ENCODE measurements at places on chromosomes 4 and X. TPM values are rescaled to one million over a fixed set of nuclear protein-coding genes. Genes with fewer than 3 reads are reported as not detected.

GRCh38 chrX:111728096-111728495 lies 47.1 kb downstream of the ALG13 start:
- no peak for ATAC-seq

DNA sequence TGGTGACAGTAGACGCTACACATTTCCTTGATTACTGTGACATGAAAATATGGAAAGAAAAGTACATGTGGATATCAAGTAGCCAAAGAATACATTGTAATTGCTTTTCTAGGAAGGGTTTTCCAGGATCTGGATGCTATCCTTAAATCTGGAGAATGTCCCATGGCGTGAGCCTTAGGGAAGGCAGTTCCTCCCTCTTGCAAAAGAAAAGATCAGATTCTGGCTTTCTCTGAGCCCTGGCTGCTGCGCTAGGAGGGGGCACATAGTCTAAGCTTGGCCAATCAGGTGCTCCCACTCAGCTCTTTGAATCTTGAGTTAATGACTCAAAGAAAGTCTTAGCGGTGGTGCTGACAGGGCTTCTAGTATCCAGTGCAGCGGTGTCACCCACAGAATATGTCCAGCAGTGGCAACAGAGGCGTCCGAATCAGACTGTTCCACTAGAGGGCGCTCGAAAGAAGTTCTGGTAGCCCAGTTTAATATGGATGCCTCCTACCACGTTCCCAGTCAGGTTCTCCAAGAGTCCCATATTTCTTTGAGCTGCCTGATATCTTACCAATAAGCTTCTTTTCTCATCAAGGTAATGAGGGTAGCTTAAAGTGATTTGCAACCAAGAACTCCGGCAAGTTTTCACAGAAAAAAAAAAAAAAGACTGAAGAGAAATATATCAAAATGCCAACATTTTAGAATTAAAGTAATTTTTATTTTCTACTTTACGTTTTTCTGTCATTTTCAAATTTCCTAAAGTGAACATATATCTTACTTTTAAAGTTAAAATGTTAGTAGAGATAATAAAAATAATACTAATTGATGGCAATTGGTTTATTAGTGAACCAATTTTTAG lies 213.4 kb upstream of the S100G start:
- ATAC-seq: peak; percentile 95

- no peak for ATAC-seq
Measured at GRCh38 chr4:151921386-151921785, 160.6 kb upstream of the GATB start.

DNA sequence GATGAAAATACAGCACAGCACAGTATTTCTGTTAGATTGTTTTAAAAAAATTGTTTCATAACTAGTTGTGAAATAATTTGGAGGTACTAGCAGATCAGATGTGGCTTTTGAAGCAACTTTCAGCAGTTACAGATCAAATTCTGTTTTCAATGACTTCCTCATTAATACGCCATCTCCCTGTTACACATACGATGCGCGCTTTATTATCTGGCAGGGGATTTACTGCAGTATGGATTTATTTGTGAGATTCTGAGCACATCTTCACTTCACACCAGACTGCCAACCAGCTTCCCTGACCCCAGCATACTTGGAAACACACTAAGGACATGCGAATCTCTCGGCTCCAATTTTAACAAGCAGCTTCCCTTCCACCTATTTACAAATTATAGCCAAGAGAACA lies 235.5 kb upstream of the DIAPH2 start:
- no peak for ATAC-seq

GRCh38 chrX:40385682-40386081 lies 195.1 kb upstream of the ATP6AP2 start:
- no peak for ATAC-seq

DNA sequence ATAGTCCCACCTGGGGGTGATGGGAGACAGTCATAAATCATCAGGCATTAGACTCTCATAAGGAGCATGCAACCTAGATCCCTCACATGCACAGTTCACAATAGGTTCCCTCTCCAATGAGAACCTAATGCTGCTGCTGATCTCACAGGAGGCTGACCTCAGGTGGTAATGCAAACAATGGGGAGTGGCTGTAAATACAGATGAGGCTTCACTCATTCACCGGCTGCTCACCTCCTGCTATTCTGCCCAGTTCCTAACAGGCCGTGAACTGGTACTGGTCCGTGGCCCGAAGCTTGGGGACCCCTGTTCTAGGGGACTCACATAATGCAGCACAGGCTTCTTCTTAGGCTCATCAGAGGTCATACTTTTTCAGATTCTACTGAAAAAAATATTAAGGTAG lies 625.9 kb upstream of the AGA start:
- no peak for ATAC-seq

- no peak for ATAC-seq
Measured at GRCh38 chr4:100736641-100737451, 219.0 kb upstream of the EMCN start.

DNA sequence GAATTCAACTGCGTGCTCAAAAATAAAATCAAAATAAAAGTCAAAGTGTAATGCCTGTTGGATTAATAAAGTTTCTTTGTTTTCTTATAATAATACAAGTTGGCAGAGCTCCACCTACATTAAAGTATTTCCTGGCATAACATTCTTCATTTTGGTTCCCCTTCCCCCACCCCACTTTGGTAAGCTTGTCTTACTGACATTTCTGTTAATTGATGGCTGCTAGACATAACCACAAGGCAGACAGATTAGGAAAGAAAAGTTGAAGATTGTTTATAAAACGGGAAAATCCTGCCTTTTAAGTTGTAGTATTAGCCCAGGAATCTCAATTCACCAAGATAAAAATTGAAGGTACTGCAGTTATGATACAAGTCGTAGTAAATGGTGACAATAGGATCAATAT lies 246.5 kb upstream of the RPS6KA3 start:
- no peak for ATAC-seq

GRCh38 chr4:37872310-37872988 lies 18.4 kb upstream of the TBC1D1 start:
- no peak for ATAC-seq

DNA sequence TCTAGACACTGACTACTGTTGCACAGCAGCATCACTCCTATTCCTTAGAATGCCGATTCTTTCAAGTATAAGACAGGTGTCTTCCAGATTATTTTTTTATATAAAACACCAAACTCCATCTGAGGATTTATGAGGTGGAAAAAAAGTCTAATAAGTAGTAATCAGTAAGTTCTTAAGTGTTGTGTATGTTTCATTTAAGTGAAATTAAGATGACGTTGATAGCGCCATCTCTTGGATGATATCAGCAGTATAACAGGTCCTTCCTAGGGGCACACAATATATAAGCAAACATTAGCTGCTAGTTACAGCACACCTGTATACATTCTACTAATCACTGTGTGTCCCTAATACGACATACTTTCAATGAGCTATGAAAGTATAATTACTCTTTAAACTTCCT lies 99.6 kb upstream of the STS start:
- ATAC-seq: no peak

- ATAC-seq: no peak
Measured at GRCh38 chr4:10715696-10716095, 31.1 kb upstream of the CLNK start.

The HELT gene
- not detected for total RNA-seq

The ATP2B3 gene
- 0.05 TPM for total RNA-seq

The STOX2 gene
- total RNA-seq: 0.65 TPM

The PPARGC1A gene
- 9.7 TPM for total RNA-seq

Measured in motor neuron (in vitro differentiated cells).